Stimulated activated CD4-positive, alpha-beta T cell treated with anti-CD3 and anti-CD28 coated beads, Interleukin-2, amount 100 ng/mL, for 48 hours (primary cell): ENCODE measurements at places on chromosomes 6 and 20.

- no peak for DNase-seq
These were observed 117.2 kb downstream of the IPCEF1 start for GRCh38 chr6:154239392-154239791.

GRCh38 chr20:10510216-10510615 lies 75.1 kb downstream of the SLX4IP start:
- no peak for DNase-seq

- DNase-seq, result no peak
These were observed 243.7 kb downstream of the UTRN start for GRCh38 chr6:144528743-144529425.

- no peak for DNase-seq
These were observed 21.4 kb upstream of the SNAI1 start for GRCh38 chr20:49961413-49961812.

- DNase-seq, result peak; percentile 12
These were observed 2.0 kb downstream of the MAN1A1 start for GRCh38 chr6:119347466-119348095.

DNA sequence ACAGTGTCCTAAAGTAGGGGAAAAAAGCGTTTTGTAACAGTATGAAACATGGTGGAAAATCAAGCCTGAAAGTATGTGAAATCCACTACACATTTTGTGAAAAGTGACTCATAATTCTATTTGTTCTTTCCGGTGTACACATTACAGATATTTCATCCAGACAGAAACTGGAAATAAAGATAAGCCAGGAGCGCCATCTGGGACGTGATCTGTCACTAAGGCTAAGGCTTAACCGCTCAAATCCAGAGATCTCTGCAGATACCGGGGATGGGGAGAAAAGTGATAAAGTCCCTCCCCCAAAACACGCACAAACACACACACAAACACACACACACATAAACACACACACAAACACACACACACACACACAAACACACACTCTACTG lies 26.6 kb upstream of the SRSF6 start:
- DNase-seq, result no peak

GRCh38 chr6:167851370-167851952 lies 24.8 kb downstream of the AFDN start:
- no peak for DNase-seq

- no peak for DNase-seq
These were observed 417 bp downstream of the PRRT1 start for GRCh38 chr6:32151181-32151862.

DNA sequence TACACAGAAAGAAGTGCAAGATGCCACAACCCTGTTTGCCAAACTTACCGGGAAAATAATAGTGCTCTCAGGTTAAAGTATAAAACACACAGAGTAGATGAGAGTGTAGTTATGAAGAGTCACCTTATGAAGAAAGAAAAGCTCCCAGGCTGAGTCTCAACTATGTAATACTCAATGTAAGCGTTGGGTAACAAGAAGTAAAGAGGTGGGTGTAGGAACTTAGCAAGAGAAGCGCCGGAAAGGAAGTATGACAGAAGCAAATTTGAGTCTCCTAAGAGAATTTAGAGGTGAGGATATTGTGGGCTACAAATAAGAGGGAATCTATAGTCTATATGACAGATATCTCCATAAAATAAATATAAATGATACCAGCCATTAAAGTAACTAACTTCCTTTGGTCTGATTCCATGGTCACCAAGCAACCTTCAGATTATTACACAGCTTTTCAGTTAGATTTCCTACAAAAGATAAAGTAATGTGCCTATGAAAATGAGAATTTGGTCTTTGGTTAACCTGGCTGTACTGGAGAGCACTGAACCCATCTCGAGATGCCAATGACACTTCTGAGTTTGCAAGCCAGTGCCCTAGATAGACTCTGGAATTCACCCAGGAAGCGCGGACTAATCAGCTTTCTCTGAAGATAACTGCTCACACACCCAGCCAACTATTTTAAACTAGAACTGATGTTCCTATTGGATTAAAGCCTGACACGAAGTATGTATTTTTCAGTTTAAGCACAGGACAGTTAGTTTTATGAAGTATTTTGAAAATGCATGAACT lies 1.8 kb downstream of the TUBE1 start:
- DNase-seq, result no peak

- DNase-seq, result no peak
These were observed 752.6 kb upstream of the MARCKS start for GRCh38 chr6:113104541-113104940.

- no peak for DNase-seq
These were observed 34.3 kb upstream of the QKI start for GRCh38 chr6:163380216-163380615.

DNA sequence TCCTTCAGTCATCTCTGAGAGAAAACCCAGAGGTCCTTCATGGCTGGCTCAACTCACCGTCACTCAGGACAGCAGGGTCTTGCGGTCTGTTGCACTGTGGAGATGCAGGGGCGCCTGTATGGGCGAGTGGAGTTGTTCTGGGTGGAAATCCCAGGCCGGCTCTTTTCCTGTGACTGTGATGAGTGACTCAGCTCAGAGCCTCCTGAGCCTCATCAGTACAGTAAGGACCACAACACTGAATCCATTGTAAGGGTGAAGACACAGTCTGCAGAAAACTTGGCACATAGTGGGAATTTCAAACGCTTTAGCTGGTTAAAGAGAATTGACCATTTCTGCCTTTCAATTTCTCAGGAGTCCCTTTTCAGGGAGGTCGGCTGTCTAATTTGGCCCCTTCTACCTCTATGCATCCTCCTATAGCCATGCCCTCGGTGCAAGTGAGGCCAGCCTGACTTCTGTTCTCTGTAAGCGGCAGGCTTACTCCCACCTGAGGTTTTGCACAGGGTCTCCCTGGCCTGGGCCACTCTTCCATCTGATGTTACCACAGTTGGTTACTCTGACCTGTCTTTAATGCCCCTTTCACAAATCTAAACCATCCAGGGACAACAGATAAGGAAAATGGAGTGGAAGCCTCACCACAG lies 35.5 kb upstream of the TBXT start:
- no peak for DNase-seq

- DNase-seq, result no peak
These were observed 55.8 kb downstream of the CDH4 start for GRCh38 chr20:61307686-61308476.

DNA sequence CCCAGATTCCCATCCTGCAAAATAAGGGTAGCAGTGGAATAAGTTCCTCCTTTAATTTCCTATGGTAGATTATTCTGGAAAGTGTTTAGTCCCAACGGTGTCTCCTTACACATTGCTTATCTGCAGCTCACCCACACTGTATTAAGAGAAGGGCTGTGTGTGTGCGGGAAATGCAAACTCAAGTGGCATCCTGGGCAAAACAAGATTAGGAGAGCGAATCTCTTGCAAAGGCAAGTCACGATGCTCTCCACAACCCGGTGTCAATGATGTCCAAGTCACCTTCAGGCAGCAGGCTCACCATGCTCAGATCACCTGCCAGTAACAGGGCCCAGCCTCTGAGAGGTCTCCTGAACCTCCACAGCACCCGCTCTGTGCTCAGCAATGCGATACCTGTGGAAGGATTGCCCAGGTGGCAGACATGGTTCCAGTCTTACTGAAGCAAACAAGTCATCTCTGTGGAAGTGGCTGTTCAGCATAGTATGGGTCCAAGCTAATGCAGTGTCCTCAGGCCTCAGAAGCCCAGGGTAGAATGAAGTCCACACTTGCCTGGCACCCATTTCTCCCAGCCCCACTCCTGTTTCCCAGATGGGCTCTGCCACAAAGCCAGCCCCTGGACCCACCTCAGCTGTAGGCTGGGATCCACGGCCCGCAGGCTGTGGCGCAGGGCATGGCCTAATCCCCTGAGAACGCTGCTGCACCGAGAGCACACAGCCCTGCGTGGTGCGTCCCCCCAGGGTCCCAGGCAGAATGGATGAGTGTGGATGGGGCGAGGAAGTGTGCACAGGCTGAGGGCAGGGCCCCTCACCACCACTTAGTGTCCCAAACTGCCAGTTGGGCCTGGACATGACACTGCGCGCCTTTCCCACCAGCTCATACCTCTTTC lies 101.2 kb downstream of the PXDC1 start:
- no peak for DNase-seq
